AG08396 (cell line): ENCODE measurements at places on chromosomes 6 and 20.
A peak's percentile ranks its signal among the peaks of the same experiment; 100 is the strongest.

- no peak for DNase-seq
Observed at GRCh38 chr6:26223228-26223627, 136.0 kb downstream of the HFE start.

DNA sequence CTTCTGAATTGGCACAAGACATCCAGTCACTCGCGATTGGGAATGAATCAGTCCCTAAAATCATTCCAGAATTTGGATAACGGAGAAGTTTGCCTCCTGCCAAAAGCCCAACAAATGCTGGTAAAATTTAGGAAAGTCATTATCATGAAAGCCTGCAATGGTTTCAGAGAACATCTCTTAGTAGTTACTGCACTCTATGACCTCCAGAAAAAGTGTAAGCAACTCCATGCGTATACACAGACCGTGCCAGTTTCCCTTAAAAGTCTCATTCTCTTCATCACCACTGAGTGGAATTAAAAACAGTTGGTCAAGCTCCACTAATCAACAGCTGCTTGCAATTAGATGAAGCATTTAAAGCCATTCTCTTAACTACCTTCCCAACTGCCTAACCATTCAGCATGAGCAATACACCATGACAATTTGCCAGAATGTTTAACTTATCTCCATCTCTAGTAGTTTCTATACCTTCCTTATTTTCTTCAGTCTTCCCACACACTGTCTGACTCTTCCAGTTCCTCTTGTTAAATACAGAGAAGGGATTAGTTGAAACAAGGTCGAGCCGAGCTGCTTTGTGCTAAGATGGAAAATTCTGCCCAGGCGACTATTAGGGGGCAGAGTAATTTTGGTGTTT, 183.6 kb upstream of the PRDM1 start:
- no peak for DNase-seq

GRCh38 chr6:16743664-16744210, 17.5 kb downstream of the ATXN1 start:
- DNase-seq: no peak

GRCh38 chr6:152441902-152442301, 195.3 kb downstream of the SYNE1 start:
- DNase-seq: no peak

DNA sequence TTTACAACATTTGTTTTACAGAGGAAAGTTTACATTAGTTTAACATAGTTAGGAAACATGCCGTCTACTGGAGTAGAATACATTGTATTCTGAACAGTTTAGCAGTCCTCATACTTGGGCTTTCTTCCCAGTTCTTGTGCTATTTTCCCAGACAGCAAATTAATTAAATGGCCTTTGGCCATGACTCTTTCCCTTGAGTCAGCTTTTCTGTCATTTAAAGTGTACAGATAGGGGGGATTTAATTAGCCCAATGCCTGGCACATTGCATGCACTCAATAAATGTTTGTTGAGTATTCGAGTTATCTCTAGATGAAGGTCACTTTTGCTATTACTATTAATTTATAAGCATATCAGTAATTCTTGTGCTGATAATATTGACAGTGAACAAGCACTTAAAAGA, 1.6 kb downstream of the TMEM244 start:
- no peak for DNase-seq

DNA sequence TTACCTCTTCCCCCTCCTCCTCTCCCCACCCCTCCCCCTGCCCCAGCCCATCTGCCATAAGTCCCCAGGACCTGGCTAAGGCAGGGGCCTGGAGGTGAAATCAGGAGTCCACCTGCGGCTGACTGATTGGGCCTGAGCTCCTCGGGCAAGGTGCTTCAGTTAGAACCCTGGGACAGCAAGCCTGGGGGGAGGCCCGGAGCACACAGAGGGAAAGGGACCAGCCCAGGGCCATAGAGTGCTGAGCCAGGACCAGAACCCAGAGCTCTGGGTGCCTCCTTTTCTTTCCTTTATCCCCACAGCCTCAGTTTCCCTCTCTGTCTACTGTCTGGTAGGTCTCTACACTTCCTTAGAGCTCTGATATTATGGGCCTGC, 35.7 kb upstream of the VEGFA start:
- DNase-seq: no peak

DNA sequence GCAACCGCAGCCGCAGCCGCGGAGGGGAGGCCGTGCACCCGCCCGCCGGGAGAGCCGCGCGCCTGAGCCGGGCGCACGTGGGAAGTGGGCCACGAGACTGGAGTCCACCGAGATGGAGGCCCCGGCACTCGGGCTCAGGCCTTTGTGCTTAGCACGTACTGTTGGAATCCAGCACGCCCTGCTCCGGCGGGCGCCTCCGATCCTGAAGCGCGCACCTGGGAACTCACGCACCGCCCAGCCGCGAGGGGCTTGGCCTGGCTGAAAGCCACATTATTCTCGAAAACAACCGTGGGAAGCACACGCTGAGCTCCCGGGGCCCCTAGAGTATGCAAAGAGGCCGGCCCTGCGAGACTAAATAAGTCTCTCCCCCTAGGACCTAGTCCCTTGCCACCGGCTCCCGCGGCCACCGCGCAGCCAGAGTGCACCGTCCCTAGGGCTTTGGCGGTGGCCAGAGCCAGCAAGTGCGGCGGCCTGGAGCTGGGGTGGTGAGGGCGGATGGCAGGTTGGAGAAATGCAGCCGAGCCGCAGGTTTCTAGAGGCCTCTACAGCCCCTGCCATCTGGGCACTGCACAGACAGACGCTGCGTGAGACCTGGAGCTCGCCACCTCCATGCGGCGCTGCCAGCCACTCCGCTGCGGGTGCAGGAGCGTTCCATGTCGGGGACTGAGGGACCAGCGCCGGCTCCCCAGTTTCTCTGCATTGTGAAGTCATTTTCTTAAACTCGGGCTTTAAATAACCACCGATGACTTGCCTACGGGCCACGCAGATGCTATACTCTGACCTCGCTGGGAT, 42.0 kb upstream of the LY86 start:
- peak; percentile 42 for DNase-seq

GRCh38 chr6:91407706-91408105, 820.8 kb upstream of the MAP3K7 start:
- no peak for DNase-seq

DNA sequence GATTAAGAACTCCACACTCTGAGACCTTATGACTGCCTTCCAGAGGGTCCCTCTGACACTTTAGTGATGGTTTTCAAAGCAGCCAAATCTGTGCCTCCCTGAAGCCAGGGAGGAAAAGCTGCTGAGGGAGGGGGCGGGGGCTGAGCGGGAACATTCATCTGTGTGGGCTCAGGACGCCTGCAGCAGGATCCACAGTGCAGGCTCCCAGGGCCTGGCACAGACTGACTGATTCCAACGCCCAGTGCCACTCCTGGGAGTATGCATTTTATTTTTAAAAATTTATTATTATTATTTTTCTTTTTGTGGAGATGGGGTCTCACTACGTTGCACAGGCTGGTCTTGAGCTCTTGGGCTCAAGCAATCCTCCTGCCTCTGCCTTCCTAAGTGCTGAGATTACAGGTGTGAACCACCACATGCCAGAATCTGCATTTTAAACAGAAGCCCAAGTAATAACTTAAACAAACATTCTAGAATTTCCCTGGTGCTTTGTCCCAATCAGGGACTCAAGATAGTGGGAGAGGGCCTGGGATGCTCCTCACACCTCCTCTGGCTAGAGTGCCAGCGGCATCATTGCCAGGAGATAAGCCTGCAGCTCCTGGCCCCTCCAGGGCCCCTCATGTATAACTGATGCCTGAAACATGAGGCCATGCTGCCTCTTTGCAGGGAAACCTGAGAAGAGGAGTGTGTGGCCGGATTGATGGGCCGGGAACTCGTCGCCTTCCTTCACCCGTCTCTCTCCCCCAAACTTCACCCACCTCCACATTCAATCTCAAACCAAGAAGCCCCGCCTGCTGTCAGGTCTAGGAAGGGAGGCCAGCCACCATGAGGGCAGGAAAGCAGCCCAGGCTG, 438 bp upstream of the TMC2 start:
- no peak for DNase-seq

DNA sequence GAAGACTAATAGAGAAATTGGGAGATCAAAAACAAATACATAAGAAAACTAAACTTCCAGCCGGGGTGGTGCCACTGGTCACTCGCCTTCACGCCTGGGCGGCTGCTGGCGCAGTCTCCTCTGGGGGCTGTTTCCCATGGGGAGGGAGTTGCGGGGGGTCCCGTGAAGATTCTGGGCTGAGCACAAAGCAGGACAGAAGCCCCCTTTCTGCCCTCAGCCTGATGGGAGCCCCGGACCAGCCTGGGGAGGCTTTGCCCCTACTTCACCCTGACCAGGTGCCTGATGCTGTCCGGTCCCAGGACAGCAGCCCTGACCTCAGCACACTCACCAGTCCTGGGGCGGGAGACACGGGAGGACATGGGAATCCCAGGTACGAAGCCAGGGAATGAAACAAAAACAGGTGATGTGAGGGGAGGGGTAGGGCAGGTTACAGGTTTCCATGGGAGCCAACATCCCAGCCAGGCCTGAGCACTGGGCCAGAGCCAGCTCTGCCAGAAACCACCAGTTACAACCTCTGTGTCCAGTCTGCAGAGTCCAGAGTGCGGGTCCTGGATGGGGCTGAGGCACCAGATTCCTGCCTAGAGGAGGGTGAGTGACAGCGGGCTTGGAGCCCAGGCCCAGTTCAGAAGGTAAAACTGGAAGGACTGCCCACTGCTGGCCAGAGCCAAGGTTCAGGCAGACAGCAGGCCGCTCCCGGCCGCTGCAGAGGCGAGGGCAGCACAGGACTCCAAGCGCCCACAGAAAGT, 326.4 kb downstream of the TAF4 start:
- DNase-seq: no peak

GRCh38 chr6:100088009-100088408, 94.0 kb upstream of the MCHR2 start:
- DNase-seq: no peak

DNA sequence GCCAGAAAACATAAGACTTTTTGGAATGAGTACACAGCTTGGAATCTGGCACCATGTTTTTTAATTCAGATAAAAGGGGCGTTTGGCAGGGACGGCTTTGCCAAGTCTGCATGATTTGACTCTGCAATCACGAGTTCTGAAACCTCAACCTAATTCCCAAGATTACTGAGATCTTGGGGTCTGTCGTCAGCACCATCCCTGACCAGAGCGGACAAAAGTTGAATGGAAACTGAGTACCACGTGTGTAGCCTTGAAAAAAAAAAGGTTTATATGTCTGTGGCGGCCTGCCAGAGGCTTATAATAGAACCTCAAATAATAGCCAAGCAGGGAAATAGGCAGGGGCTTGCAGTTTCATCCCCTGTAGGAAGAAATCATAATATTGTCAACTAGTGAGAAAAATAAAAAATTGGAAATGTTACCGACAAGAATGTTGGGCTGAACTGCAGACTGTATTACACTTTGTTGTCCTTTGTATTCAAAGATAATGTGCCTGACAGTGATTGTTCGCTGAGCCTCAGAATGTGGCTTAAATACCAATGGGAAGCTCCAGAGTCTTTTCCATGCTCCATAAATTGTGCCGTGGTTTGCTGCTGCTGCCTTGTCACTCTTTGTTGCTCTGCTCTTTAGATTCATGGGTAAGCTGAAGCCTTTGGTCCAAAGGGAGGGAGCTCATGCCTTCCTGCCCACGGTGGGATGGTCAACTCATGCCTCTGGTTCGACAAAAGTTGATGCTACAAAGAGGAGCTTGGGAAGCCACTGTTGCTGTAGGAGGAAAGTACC, 118.8 kb upstream of the ARID1B start:
- DNase-seq: peak; percentile 67

DNA sequence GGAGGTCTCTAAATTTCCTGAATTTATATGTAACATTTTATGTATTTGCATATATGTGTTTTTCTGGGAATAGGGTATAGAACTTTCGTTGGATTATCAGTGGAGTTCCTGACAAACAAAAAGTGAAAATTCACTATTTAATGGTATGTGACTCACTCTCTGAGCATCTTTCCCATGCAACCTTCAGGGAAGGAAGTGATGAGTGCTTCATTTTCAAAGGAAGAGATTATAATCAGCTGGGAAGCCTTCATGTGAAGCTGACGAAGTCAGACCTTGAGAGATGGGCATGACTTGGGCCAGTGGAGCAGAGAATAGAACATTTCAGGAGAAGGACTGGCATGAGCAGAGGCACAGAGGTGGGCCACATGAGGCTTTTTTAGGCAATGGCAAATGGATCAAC, 72.7 kb downstream of the FAXC start:
- no peak for DNase-seq

DNA sequence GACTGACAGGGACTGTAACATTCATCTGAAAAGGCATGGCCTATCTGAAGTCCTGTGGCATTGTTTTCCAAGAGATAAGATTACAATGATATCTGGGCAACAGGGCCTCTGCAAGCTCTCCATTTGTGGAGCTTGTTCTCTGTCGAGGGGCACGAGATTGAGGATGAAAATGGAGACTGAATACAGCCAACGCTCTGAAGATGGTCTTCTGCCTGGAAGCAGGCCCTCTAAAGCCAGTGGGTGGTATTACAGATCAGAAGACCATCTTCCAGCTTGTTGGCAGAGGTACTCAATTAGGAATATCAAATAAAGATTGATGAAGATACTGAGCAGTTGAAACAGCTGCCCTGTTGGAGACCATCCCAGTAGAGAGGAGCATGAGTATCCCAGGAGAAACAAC, 288.2 kb downstream of the CENPW start:
- no peak for DNase-seq

DNA sequence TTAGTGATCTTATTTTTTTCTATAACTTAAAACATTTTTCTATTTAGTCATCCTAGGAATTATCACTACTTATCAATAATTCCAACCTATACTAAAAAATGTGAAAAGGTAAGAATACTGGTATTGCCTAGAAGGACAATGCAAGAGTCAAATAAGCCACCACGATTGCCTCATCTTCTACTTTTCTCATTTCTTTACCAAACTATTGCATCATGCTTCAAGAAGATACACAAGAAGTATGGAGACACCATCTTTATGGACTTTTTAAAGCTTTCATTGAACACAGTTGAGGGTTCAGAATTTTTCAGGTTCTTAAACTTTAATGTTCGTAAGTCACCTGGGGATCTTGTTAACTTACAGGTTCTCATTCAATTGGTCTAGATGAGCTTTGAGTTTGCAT, 25.9 kb downstream of the ELOVL2 start:
- DNase-seq: no peak

GRCh38 chr6:105091140-105091829, 88.5 kb downstream of the POPDC3 start:
- no peak for DNase-seq

DNA sequence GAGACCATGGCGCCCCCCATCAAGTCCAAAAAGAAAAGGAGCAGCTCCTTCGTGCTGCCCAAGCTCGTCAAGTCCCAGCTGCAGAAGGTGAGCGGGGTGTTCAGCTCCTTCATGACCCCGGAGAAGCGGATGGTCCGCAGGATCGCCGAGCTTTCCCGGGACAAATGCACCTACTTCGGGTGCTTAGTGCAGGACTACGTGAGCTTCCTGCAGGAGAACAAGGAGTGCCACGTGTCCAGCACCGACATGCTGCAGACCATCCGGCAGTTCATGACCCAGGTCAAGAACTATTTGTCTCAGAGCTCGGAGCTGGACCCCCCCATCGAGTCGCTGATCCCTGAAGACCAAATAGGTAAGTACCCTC, 41.7 kb upstream of the NAA20 start:
- peak; percentile 28 for DNase-seq

- no peak for DNase-seq
Observed at GRCh38 chr6:16544521-16544920, 216.7 kb downstream of the ATXN1 start.
